ENCODE measurements at places on chromosomes 2 and 18.

DNA sequence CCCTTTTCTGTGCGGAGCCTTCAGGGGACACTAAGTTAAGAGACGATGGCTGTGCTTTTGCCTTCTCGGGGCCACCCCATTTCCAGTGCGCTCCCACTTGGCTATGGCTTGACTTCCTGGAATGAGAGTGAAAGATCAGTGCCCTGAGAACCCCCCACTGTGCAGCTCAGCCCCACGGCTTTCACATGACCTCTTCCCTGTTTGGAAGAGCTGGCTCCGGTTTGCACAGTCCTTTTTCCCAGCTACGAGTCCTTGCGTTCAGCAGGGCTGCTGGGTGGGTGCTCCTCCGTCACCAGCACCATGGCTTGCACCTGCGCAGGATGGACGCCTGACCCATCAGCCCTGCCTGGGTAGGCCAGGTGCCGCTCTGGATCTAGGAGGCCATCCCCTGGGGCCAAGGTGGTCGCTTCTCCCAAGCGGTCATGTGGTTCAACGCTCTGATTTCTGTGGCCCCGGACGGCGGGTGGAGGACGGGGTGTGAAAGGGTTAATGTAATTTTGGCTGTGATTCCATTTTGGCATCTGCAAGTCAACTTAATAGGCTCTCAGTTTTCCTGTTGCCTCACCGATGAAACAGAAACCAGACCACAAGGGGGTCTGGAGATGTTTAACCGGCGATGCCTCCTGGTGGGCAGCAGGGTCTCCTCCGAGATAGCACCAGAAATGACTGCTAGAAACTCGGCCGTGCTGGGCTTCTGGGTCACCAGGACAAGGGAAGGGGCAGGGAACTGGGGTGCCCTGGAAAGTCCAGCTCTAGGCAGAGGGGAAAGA lies 113.1 kb upstream of the HAAO start:
- no peak for DNase-seq

DNA sequence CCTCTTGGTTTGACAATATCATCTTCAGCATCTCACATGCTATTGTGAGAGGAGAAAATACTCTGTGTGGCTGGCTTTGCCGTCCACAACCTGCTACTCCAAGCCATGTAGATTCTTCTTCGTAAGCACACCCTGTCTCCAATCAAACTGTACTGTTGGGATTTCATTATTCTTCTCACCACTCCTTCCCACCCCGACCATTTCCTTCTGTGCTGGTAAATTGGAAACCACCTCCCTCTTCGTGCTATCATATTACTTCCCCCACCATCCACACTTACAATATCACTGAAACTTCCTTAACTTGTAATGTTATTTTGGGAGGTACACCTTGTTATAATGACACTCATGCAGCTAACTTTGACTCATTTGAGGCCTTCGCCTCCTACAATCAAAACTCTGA lies 3.2 kb upstream of the AGXT start:
- DNase-seq = no peak

- DNase-seq = no peak
Measured at GRCh38 chr2:110113961-110114591, 1.5 kb downstream of the MALL start.

GRCh38 chr2:219987830-219988229 lies 360.4 kb downstream of the SLC4A3 start:
- no peak for DNase-seq

DNA sequence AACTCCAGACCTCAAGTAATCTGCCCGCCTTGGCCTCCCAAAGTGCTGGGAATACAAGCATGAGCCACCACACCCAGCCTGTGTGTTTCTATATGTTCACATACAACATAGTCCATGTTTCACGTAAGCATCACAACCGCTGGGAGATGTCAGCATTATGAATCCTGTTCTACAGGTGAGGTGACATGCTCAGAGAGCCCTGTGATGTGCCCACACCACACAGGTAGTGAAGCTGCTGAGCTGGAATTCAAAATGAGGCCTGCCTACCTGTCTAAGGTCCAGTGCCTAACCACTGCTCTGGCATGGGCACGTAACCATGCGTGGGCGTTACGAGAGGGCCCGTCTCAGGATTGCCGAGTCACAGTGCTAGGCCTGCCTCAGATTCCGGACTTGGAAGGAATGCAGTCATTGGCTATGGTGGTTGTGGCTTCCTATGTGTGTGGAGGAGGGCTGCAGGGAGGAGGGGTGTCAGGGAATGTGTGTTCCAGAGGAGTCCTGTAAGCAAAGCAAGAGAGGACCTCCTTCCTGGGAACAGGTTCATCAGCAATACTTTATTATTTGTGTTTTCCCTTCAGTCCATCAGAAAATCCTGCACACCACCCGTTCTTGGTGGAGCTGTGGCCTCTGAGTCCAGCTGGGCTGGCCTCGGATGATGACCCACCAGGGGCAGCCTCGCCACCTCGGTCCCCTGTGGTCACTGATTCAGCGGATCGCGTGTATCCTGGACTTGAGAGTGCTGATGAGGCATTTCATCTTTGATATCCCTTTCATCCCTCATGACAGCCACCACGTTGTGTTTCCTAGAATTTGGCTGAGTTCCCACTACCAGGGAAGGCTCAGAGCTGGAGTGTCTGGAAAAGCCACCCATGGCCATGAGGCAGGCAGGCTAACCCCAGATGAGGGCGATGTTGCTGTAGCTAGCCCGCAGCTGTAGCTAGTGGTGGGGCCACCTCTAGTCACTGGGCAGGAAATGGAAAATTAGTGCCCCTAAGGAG lies 31.1 kb downstream of the HK2 start:
- no peak for DNase-seq

DNA sequence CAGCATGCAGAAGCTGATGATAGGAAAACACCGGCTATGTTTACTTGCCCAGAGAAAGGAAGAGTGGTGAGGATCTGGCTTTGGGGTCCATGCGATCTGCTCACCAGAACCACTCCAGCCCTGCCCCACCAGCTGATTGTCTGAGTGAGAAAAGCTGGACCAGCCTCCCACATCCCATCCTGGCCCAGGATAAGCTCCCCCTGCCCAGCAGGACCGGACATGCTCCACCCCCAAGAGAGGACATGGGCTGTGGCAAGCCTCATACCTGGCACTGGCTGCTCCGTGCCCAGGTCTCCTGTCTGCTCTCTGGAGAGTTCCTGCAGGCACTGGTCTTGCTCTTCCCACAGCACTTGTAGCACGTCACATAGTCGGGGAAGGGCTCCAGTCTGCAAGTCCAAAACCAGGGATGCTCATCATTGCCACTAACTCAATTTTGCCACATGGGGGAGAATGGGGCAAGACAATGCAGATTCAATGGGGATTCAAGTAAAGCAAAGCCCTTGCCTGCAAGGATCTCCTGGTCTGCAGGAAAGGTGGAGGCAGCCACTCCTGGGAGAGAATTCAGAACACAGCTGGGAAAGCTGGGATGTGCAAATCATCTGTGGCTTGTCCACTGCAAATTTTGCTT lies 30.0 kb downstream of the SCTR start:
- DNase-seq = no peak

DNA sequence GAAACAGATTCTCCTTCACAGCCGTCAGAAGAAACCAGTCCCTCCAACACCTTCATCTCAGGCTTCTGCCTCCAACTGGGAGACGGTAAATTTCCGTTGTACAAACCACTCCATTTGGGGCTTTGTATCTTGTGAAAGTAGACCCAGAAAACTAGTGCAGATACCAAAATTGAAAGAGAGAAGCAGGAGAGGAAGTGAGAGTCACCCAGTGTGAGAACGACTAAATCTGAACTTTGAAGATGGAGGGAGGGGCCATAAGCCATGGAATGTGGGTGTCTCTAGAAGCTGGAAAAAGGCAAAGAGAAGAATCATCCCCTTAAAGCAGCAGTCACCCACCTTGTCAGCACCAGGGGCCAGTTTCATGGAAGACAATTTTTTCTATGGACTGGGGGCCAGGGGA lies 88.3 kb upstream of the LRATD1 start:
- DNase-seq = no peak

GRCh38 chr2:204027091-204027490 lies 90.5 kb downstream of the ICOS start:
- no peak for DNase-seq

DNA sequence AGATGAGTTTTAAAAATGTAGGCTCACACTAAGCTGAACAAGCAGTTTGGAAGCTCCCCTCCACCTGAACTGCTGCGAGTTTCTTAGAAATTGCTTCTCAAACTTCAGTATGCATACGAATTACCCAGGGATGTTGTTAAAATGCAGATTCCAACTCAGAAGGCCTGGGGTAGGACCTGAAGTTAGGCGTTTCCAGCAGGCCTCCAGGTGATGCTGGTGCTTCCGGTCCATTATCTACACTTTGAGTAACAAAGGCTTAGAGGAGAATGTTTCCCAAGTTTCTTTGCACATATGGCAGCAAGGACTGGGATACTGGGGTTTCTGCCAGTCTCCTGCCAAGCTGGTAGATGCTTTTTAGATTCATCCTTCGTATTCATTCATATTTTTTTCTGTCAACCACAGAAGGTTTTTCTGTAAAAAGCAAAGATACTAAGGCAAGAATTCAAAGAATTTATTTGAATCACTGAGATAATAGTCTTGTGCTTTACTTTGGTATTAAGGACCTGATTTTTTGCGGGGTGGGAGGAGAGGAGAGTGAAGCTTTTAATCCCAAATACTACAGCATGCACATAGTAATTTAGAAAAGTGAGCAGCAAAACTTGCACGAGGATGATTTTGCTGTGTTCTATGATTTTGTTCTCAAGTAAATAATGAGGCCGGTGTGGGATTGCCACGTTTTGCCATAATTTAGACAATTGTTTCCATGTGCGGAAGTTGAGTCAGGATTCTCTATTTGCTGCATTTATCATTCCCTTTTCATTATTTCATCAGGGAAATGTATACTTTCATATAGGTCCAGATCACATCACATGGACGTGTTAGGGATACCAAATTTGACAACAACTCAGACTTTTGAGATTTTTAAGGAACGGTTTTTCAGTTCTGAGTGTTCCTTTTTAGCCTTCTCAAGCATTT lies 137.6 kb upstream of the SPATS2L start:
- no peak for DNase-seq

DNA sequence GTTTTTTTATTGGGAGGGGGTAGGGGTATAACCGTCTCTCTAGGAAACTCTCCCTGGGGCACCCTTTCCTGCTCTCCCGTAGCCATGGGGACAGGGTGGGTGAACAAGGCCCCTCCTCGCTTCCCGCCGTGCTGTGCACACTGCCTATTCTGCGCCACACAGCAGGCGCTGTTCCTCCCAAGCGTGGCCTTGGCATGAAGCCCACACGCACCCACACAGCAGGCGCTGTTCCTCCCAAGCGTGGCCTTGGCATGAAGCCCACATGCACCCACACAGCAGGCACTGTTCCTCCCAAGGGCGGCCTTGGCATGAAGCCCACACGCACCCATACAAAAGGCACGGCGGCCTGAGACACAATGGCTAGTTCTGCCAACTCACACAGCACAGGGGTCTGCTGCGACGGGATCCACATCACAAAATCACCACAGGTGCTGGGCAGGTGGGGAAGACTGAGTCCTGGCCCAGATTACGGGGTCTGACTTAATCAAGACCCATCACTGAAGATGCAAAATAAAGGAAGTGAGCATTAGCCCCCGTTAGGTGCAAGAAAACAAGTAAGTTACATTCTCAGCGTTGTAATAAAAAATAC lies 46.6 kb upstream of the TPO start:
- no peak for DNase-seq

- DNase-seq = no peak
Measured at GRCh38 chr2:68418855-68419254, 48.2 kb downstream of the FBXO48 start.

DNA sequence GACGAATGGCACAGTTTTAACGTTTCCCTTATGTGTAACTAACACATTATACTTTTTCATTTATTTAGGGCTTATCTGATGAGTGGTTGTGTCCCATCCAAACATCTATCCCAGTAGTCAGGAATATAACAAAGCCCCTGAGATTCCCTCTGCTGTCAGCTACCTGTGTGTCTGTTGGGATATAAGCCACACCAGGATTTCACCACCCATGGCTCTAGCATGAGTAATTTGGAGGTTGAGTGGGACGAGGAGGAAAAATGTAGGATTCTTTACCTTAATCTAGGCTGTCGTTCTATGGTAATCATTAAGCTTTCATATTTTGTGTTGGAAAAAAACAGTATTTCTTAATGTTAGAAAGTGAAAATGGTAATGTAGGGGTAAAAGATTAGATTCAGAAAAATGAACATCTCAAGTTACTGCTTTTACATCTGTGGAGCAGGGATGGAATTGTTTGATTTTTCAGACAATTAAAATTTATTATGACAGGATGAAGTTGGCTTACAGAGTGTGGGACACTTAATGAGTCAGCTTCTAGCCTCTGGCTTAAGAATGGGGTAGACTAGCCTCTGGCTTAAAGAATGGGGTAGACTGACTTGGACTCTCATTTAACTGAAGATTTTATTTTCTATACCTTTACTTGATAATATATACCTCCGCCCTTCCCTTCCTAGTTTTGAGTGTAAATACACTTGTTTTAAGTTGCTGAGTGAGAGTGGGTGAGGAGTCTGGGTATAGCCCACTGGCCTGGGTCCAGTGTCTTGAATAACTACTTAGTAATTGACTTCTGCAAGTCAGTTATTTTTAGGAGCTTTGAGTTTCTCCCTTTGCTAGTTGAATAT lies 88.5 kb upstream of the RANBP2 start:
- no peak for DNase-seq

- no peak for DNase-seq
Measured at GRCh38 chr18:76451396-76452331, 43.4 kb downstream of the ZNF516 start.

DNA sequence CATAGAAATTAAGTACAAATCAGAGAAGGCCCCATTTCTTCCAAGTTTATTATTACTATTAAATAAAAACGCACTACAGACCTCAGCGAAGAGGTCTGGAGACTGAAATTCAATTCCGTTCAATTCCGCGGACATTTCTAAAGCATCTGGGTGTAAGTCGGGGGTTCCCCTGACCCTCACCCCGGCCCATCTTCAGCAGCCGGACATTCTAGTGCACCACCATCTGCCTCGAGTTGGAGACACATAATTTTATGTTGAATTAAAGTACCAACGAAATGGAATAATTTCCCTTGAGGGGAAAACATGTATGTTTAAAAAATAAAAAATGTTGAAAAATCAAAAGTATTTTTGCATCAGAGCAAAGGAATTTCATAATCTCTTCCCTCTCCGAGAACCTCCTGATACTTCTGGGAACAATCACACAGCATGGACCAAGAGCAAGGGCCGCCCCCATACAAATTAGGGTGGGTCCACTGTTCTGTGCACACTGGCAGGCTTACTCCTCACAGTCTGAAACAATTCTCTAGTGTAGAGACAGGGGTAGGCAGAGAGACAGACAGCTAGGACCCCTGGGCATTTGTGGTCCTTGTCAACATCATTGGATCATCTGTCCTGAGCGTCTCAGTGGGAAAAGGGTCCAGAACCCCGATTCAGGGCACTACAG lies 29.3 kb downstream of the MBP start:
- DNase-seq = no peak

DNA sequence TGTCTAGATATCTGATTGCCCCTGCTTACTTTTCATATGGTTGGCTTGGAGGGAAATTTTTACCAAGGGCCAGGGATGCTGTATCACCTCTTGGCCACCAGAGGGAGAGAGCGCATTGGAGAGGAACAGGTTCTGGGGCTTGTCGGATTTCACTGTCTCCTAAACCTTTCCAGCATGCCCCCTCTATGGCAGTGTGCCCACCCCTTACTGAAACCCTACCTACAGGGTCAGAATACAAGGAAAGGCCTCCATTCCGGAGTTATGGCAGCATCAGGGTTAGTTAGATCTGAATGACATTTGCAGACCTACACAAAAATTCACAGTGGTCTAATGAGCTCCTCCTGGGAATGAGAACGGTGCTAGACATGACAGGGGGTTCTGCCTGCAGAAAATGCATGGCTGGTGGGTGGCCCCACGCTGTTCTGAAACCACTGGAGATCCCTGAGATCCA lies 5.8 kb downstream of the SLC14A2 start:
- DNase-seq = peak; percentile 36

- no peak for DNase-seq
Measured at GRCh38 chr18:7682321-7682720, 115.2 kb downstream of the PTPRM start.
